Nephron progenitor cell (in vitro differentiated cells): ENCODE measurements at places on chromosomes 5 and 9.

DNA sequence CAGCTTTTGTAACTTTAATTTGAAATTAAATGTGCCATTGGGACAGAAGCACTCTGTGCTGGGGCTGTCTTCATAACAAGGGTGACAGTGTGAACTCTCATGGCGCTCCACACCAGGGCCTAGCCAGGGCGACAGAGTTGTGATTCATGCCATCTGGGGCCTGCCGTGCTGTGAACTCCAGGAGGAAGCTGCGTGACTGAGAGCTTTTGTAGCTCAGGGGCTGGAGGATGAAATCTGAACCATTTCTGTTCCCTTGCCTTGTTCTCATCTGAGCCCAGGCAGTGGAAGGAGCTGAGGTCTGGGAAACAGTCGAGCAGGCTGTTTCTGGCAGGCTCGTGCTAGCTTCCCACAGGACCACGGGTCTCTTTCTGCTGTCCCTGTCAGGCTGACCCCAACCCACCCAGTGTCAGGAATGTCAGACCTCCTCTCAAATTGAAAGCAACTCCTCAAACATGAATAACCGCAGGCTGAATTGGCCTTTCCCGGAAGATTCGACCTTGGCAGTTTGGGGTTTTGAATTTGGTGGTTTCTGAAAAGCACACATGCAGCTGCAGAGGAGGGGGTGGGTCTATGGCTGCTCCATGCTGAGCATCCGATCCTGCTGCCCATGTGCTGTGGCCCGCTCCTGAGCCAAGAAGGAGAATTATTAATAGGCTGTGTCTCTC, 69.2 kb upstream of the RPS23 start:
- peak; percentile 31 for DNase-seq

GRCh38 chr5:15510831-15511230, 10.9 kb downstream of the FBXL7 start:
- DNase-seq: no peak

GRCh38 chr5:115571441-115571878, 26.9 kb upstream of the FEM1C start:
- DNase-seq: no peak

DNA sequence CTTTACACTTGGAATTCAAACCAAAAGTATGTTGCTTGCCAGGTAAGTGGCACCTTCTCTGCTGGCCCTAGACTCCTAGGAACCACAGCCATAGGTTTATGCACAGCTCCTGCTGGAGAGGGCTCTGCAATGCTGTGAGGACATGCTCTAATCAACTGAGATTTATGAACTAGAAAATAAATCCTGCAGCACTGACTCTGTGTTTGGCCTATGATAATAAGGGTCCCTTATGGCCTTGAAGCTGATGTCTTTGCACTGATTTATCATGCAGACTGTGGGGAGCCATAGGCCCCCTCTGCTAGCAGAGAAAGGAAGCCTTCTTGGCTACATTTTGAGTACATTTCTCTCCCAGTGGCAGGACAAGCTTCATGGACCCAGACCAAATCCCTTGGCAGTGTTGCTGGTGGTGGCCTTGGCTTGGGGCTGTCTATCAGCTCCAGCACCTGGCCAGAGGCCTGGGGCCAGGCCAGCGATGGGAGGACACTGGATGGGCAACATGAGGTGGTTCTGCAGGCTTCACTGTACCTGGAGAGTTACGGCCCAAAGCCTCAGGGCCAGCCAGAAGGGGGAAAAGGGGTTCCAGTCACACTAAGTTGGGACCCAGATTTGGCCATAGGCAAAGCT, 178.0 kb downstream of the SEMA6A start:
- no peak for DNase-seq

DNA sequence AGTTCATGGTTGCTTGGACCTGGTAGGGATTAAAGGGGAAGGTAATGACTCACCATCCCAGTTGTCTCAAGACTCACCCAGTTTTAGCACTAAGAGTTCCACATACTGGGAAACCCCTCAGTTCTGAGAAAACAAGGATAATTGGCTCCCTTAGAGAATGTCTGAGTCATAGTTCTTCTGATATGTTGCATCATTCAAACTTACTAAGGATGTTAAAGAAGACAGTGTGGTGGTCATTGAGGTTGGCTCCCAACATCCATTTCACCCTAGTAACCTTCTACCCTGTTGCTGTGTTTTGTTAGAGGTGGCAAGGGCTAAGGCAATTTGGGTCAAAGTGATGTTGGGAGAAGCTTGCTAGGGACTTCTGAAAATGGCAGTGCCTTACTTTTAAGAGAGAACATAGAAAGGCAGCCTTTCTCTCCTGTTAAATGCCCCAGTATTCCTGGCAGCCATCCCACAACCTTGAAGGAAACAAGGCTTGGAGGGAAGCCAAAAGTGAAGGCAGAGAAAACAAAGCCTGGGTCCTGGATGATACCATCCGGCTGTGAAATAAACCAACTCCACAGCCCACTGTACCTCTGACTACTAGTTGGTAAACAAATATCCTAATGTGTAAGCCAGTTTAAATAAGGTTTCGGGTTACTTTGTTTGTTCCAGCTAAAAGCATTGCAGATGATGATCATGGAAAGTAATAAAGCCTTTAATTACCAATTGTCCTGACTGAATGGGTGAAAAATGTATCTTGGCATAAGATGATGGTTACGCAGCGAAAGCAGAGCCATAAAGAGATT, 80.4 kb upstream of the ADAMTSL1 start:
- DNase-seq: no peak

DNA sequence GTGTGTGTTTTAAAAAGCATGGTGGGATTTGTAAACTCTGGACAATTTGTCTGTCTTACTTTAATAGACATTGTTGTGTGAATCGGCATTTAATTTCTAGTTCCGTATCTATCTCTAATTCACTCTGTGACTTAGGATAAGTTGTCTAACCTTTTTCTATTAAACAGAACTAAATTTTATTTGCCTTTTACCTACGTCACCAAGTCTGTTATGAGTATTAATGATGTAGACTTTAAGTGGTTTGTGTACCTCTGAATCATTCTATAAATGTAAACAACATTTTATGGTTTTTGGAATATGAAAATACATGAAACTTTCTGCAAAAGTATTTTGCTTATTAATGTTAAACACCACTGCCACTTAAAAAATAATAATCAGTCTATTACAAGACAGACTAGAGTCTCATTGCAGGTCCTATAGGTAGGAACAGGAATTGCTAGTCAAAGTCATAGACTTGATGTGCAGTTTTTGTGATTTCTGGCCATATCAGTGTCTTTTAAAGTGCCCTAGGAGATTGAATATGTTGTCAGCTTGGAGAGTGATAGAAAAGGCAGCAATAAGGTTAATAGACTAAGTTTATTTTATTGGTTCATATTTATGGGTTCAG, 5.6 kb downstream of the RBM27 start:
- no peak for DNase-seq

- DNase-seq: no peak
These were observed 24.1 kb upstream of the TRMT10B start for GRCh38 chr9:37729499-37729898.

DNA sequence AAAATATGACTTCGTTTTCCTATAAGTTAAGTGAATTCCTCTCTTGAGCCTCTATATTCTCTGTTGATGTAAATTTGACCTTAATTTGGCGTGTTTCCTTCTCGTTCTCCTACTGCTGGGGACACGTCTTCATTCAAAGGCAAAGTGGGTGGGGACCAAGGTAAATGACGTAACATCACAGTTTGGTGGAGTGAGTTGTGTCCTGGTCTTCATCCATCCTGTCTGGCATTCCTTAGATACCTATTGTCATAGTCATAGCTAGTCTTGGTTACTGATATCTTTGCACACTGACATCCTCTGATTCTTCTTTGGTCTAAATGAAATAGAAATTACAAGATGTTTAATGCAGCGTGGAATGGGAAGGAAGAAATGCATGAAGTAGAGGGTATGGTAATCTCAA, 108.5 kb downstream of the NNT start:
- no peak for DNase-seq

DNA sequence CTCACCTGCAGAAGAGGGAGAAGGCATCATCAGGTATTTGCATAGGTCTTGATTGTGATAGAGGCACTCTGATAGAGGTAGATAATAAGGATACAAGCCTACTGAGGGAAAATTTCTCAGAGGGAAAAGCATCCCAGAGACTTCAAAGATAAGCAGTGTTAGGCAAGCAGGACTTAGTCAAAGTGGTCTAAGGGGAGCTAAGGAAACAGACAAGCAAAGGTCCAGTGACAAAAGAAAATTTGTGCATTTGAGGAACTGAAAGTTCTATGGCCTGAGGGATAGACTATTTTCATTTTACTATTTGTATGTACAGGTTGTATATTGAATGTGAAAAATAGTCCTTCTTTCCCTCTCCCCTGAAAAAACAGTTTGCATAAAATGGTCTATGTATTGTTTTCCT, 27.4 kb downstream of the OXCT1 start:
- DNase-seq: no peak

DNA sequence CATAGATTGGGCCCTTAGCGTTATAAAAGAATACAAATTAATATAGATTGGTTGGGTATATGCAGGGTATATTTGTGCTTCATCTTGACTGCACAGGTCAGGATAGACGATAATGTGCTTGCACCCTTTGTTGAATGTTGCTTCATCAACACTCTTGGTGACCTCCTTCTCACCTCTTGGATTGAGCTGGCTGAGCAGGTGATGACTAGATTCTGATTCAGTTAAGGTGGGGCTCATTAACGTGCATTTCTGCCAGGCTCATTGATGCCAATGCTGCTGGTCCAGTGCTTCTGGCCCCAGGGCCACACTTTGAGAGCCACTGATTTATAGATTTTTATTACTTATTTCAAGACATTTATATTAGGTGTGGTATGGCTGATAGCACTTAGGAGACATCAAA, 27.7 kb downstream of the PCSK5 start:
- no peak for DNase-seq

- no peak for DNase-seq
These were observed 1005.8 kb downstream of the CDH12 start for GRCh38 chr5:21847300-21847699.

DNA sequence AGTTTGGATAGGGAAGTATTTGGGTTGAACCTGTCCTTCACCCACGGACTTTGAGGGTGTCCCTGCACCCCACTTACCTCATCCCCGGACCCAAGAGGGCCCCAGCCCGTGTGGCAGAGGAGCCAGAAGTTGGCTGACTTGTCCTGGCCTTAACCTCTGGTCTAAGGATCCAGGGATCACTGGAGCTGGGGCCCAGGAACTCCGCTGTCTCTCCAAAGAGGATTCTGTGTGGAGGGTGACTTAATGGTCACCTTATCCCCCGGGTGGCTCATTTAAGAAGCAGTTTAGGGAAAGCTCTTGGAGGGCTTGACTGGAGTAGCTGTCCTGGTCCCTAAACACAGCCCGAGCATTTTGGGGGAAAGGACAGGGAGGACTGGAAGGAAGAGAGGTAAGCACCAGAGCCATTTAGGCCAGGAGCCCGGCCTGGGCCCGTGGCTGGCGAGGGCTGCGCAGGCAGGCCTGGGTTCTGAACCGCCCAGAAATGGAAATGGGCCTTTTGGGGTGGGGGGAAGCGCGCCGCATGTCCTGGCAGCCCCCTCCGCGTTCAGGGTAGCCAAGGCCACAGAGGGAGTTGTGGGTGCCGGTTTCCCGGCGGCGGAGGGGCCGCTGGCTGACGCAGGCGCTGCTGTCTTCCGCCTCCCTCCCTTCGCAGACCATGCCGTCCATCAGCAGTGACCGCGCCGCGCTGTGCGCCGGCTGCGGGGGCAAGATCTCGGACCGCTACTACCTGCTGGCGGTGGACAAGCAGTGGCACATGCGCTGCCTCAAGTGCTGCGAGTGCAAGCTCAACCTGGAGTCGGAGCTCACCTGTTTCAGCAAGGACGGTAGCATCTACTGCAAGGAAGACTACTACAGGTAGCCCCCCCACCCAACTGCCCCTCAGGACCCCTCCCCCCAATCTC, 2.0 kb downstream of the LHX2 start:
- DNase-seq: peak; percentile 49

- no peak for DNase-seq
These were observed 19.3 kb downstream of the PAEP start for GRCh38 chr9:135580664-135581380.

DNA sequence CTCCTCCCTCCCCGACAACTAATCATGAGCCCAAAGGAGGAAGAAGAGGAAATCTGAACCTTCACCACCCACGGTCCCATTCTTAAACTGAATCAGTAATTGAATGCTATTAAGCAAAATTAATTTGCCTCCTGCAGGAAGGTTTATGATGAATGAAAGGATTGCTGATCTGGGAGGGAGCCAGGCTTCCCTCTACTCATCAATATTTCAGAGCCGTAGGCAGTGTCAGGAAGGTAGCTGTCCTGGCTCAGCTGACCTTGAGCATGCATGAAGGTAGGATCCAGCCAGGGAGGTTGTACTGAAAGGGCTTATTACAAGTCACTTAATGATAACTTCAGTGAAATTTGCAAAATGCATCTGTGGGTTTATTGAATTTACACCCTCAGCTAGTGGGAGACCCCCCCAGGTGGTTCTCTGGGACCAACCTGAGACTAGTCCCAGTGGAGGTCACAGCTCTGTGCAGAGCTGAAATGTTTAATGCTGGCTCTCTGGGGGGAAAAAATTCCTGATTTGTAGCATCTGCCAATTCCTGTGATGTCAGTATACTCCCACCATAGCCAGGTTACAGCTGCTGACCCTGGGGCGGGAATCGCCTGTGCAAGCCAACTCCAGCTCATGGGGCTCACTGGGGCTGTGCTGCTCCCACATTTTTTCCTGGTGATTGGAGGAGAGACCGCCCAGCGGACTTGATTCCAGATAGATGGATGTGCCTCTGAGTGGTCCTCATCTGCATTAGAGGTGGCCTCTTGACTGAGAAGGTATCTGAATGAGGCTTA, 47.9 kb upstream of the NCS1 start:
- no peak for DNase-seq

- no peak for DNase-seq
These were observed 337.7 kb upstream of the KLF4 start for GRCh38 chr9:107827304-107827703.

DNA sequence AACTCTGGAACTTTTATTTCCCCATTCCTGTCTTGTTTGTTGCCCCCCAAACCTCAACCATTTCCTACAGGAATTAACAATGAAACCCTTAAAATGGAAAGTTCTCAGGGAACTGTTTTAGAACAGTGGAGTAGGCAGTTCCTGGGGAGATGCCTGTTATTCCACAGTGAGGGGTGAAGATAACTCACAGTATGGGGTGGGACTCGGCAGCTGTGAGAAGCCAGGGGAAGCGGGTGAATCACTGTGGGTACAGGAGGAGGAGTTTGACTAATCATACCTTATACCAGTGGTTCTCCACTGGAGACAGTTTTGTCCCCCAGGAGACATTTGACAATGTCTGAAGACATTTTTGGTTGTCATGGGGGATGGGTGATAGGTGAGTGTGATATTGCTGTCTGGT, 36.9 kb upstream of the GLRA1 start:
- DNase-seq: no peak

- no peak for DNase-seq
These were observed 302.7 kb upstream of the NREP start for GRCh38 chr5:112059579-112060135.

DNA sequence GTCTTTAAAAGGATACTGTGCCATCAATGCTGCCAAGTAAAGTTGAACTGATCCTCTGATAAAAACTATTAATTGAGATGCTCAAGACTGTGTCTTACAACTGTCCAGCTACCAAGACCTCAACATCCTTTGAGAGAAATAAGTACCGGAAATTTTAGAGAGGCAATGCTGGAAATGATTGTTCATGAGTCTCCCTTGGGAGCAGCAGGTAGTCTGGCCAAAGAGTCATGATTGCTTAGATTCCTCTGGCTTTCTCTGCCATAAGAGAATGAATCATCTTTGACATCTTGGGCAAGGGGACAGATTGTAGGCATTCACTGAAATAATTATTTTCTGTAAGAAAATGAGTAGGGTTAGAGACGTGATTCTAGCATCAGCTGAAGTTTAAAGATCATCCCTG, 466.6 kb upstream of the DAB2 start:
- no peak for DNase-seq
